ENCODE measurements at places on chromosomes 4 and X.
A peak's percentile ranks its signal among the peaks of the same experiment; 100 is the strongest.

- DNase-seq = no peak
These were observed 823.5 kb downstream of the ADGRL3 start for GRCh38 chr4:62023633-62024032.

- DNase-seq = no peak
These were observed 270.1 kb upstream of the ARSJ start for GRCh38 chr4:114249561-114249960.

GRCh38 chrX:14362721-14363120, 166.6 kb upstream of the GLRA2 start:
- peak; percentile 79 for DNase-seq

- no peak for DNase-seq
These were observed 34.6 kb downstream of the LIMCH1 start for GRCh38 chr4:41572516-41572915.

GRCh38 chr4:1092026-1092982, 21.1 kb downstream of the RNF212 start:
- DNase-seq = no peak

- peak; percentile 22 for DNase-seq
These were observed 80.8 kb upstream of the ANK2 start for GRCh38 chr4:112968451-112969159.

DNA sequence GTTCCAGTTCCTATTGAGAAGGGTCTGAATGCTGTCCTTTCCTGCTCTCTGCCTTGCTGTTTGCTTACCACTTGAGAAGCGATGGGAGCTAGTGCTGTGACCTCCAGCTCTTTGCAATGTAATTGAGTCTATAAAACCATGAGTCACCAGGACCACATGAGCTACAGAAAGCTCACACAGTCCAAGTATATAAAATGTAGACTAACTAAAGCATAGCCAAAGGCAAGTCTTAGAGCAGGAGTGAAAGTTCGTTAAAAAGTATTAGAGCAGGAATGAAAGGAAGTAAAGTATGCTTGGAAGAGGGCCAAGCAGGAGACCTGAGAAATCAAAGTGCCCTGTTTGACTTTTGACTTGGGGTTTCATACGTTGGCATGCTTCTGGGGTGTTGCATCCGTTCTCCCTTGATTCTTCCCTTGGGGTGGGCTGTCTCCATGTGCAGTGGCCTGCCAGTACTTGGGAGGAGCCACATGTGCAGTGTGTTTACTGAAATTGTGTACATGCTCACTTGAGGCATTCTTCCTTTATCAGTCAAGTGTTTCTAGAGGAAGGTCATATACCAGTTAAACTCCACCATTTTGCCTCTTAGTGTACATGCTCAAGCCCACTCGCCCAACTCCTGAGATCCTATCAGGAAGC, 71.3 kb upstream of the KIT start:
- peak; percentile 58 for DNase-seq

- DNase-seq = no peak
These were observed 90.5 kb upstream of the WDR1 start for GRCh38 chr4:10207116-10207515.

DNA sequence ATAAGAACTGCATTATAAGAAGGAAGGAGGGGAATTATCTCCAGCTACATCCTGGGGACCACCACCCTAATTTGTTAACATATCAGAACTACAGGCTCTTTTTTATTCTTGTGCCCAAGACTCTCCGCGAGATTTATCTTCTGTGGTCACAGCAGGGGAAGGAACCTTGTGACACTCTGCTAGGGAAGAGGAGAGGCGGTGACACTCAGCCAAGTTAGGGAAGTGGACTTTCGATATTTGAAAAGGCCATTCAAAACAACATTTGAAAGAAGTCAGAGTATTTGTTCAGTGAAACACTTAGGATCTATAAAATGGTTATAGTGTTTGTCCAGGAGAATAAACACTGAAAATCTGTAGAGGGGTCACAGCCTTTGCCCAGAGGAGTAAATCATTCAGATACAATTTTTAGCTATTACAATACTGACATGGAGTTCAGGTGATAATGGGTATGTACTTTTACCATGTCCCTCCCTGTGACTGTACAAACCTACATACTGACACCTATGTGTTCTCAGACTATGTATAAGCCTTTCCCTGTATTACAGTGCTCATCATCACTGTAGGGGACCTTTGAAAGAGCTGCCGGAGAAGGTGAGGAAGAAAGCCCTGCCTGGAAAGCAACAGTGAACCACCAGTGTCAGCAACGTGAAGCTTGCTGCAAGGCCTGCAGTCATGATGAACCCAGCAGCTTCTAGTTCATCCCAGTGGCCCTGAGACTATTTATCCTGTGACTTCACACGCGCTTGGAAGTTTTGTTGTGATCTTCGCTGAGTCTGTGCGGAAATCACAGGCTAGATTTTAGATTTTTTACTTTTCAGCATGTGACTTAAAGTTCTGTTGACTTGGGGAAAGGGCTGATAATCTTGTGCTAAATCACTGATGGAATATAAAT, 8.5 kb upstream of the PTTG2 start:
- DNase-seq = no peak

- no peak for DNase-seq
These were observed 35.9 kb downstream of the HPGDS start for GRCh38 chr4:94306713-94307112.

- DNase-seq = peak; percentile 67
These were observed at the start of gene RADX for GRCh38 chrX:106611679-106612392. Gene RADX (plus strand): TSS chrX:106611978. CDS start chrX:106612081, 103 bp downstream.

DNA sequence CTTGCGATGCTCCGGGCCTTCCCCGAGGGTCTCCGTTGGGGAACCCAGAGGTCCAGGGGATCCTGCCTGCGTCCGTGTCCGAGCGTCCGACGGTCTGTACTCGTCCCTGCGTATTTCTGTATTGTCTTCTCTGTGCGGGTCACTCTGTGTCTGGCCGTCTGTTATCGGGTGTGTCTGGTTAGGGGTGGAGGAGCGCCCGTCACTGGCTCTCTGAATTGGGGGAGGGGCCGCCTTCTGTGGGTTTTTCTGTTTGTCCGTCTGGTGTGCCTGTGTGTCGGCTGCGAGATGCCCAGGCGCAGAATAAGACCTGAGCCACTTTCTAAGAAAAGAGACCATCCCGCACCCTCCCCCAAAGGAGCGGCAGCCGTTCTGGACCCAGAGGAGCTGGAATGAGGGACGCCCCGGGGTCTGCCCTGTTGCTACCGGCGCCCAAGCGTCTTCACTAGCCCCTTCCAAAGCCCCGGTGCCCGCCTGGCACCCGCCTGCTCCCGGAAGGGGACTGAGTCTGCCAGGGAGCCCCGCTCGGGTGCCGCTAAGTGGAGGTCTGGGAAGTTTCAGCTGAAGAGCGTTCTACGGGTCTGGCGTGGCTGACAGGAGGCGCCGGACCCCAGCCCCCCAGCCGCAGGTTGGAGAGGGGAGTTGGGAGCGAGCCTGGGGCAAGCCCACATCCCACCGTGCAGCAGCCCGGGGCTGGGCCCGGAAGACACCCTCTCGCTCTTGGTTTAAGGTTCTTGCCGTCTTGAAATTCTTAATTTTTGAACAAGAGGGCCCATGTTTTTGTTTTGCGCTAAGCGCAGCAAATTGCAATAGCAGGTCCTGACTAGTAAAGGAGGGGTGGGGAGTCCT, 1.0 kb upstream of the OTOP1 start:
- no peak for DNase-seq

DNA sequence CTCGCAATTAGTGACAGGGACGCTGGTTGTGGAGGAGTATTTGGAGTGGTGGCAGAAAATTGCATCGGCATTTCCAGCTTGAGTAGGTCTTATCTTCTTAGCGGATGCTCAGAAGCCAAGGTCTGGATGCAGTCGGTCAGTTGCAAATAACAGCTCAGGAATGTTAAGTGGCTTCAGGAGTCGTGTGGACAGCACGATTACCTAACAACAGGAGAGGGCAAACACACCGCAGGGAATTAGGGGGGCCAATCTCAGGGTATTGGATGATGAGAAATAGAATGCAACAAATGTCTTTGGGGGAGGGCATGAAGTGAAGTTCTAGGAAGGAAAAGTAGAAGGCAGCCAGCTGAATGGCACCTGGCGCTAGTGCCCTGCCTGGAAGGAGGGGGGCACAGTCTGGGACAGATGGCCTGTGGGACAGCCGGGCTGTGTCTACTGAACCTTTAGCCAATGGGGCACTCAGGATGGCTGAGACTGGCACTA, 11.8 kb downstream of the RASL11B start:
- no peak for DNase-seq

DNA sequence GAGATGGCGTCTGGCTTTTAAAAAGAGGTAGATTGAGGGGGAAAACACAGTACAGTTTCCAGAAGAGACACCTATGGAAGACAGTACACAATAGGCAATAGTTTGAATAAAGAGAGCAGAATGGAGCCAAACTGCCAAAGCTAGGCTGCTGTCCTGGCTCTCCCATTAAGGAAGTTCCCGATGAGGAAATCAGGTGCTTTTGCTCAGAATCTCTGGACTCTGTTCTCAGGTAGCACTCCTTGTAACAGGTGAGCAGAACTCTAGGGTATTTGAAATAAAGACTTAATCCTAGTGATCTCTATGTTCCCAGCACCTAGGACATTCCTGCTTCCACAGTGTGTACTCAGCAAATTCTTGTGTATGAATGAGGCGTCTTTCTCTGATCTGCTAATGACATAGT, 1.6 kb downstream of the EGF start:
- no peak for DNase-seq

DNA sequence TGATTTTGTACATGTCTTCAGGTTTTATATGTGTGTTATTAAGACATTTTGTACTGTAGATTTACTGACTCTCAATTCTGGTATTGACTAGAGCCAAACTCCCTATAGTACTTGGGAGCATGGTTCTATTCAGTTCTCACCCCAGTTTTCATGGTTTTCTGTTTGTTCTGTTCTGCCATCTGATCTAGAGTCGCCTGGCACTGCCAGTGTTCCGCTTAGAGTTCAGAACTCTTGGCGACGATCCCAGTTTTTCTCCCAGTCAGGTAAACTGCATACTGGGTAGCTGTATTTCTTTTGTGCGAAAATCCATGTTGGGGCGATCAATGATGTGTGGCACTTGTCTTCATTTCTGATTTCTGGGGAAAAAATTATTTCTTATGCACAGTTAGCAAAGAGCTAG, 78.0 kb downstream of the PHOX2B start:
- no peak for DNase-seq

DNA sequence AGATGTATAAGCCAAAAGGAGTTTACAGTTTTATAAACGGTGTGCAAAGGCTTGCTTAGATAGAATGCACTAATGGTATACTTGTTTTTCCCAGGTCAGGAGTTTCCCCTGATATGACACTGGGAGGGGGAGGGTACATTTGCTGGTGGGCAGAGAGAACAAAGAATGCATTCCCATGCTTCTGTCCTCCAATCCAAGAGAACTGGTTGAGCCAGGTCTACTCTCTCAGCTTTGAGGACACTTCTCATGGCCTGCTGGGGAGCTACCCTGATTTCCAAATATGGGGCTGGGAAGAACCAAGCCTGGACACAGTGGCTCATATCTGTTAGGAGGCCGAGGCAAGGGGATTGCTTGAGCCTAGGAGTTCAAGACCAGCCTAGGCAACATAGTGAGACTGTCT, 3.3 kb upstream of the GPC4 start:
- no peak for DNase-seq

- no peak for DNase-seq
These were observed 1.5 kb upstream of the NDNF start for GRCh38 chr4:121073672-121074381.

- no peak for DNase-seq
These were observed 108.0 kb upstream of the USP38 start for GRCh38 chr4:143076723-143077122.

GRCh38 chr4:3436048-3436797, 5.5 kb upstream of the HGFAC start:
- DNase-seq = no peak

- DNase-seq = no peak
These were observed 17.1 kb upstream of the PRRG1 start for GRCh38 chrX:37332055-37332454.

GRCh38 chr4:128286474-128287058, 1.0 kb downstream of the PGRMC2 start:
- peak; percentile 65 for DNase-seq

DNA sequence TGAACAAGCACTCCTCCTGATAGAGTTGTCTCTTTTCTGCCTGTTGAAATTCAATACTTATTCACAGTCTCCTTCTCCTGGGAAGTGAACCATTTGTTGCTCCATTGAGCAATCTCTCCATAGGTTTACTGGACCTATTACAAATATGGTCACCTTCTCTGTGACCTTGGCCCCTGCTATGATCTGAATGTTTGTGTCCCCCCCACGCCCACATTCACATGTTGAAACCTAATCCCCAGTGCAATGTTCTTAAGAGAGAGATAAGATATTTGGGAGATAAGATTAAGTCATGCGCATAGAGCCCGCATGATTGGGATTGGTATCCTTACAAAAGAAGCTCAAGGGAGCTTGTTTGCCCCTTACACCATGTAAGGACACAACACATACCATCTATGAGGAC, 54.1 kb upstream of the GABRE start:
- no peak for DNase-seq

- peak; percentile 43 for DNase-seq
These were observed 34.2 kb upstream of the FAT1 start for GRCh38 chr4:186757696-186758355.

- DNase-seq = no peak
These were observed 128.5 kb downstream of the LRBA start for GRCh38 chr4:150886597-150886996.

- DNase-seq = no peak
These were observed 78.2 kb downstream of the SLC10A7 start for GRCh38 chr4:146443525-146443924.

- no peak for DNase-seq
These were observed 493.1 kb downstream of the ANKRD50 start for GRCh38 chr4:124219389-124219788.

DNA sequence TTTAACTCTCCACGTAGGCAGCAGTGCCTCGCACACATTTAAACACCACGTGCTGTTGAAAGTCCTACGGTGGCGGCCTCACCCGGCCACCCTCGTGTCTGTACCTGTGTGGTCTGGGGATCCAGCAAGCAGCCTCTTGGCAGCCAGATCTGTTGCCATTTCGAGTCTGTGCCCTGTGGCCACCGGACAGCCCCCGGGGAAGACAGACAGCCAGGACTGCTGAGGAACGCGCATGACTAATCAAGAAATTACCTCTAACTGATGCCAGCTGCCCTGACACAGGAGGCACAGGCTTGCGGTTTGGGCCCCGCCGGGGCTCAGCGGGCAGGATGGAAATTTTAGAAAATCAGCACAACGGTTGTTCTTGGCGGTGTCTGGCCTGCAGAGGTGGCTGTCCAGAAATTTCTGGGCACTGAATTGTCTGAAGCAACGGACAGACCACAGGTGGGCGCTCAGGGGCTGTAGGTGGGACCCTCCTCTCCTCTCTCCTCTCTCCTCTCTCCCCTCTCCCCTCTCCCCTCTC, 15.6 kb upstream of the ASMTL start:
- DNase-seq = peak; percentile 36

DNA sequence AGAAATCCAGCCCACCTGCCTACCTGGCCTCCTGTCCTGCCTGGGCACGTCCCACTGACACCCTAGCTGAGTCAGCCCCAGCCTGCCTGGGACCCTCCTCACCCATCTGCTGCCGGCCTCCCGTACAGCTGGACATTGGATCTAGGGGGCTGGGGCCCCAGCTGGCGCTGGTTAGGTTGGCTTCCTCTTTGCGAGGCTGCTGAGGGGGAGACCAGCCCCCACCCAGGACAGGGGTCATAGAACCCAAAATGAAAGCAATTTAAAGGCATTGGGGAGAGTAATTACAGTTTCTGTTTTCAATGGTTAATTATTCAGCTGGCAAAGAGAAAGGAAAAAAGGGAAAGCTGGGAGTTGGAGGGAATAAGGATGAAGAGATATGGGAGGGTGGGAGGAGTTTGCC, 15.8 kb downstream of the EFNB1 start:
- no peak for DNase-seq
